ENCODE measurements at places on chromosomes 6 and 20.

GRCh38 chr20:50014570-50015562 lies 32.1 kb downstream of the SNAI1 start:
- DNase-seq: no peak

- DNase-seq: no peak
Measured at GRCh38 chr20:42492290-42492689, 697.4 kb downstream of the PTPRT start.

DNA sequence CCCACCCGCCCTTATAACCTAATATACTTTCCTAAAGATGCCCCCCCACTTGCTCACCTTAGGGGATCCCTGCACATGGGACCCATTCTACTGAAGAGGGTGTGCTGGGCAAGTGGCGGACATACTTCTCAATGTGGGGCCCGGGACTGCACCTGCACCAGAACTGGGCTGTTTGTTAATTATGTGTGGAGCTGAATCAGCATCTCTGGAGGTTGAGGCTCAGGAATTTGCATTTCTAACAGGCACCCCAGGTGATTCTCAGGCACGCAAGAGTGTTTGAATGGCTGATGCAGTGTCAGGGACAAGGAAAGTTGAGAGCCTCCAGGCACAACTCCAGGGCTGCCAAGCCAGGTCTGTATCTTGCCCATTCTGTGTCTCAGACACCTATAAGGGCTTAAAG lies 8.9 kb upstream of the PTPRT start:
- DNase-seq: no peak

GRCh38 chr6:44733126-44733525 lies 345.6 kb downstream of the CDC5L start:
- DNase-seq: no peak

DNA sequence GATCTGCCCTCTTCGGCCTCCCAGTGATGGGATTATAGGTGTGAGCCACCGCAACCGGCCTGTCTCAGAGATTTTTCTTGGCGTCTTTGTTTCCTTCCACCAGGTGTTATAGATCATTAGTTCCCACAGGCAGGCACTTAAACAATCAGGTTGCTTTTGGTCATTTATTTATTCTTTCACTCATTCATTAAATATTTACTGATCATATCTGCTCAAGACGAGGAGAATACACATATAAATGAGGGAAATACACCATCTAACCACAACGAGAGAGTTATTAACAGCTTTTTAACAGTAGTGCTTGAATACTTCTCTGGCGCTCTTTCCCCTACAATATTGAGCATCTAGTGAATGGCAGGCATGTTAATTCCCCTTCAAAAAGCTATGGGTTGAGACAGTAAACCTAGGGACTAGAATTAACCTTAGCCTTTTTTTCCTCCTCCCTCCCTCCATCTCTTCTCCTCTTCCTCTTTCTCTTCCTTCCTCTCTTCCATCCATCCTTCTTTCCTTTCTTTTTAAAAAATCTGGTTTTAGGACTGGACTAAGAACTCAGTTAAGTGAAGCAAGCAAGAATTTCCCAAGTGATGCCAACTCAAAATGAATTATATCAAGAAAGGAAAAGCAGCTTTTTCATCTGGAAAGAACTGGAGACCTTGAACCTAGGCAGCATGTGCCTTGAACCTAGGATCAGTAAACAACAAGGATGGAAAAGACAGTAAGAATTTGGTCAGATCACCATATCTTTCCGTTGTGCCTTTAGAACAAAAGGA lies 41.1 kb upstream of the RFPL4B start:
- DNase-seq: no peak

DNA sequence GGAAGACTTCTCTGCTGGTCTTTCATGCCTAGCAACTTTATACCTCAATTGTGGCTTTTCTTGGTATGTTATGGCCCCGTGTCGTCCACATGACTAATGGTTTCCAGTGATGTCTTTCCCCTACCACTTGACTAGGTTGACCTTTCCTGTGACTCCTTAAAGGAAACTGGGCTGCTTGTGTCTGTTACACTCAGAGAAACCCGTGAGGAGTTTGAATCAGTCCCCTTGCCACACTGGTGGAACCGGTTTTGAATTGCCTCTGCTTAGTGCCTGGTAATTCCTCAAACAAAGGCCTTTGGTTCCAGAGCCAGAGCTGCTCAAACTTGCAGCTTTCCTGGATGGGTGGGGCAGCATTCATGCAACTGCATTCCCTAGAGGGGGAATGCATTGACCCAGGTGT lies 21.9 kb downstream of the ECT2L start:
- peak; percentile 99 for DNase-seq

DNA sequence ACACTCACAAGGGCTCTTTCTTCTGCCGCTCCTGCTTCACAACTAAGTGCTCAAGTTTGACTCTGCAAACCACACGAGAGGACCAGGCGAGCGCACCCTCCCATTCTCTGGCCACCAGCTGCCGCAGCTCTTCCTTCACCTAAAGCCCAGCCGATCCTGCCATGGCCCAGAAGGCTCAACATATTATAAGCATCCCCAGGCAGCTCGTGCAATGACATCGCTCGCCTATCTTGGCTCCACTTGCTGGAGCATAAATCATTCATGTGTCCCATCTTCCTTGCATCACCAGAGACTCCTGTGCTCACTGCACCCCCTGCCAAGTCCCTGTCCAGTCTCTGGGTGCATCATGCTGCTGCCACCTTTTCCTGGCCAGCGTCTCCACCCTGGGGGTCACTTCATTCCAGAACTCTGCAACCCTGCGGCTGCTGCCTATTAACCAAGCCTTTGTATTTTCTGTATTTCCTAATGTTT lies 59.0 kb downstream of the PSMG4 start:
- no peak for DNase-seq

DNA sequence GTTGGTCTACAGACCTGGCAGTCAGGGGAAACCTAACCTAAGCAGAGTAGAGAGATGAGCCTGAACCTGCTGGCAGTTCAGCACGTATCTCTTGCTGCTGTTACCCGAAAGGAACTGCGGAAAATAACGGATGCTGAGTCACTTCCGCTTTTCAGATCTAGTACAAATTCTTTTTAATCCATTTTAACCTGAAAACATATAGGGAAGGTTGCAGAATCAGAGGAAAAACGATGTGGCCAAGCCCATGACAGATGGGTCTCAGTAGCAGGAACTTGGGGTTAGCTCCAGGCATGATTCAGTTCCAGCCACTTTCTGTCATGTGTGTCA lies 351.9 kb upstream of the PRND start:
- no peak for DNase-seq

- DNase-seq: no peak
Measured at GRCh38 chr20:2446845-2447244, 23.7 kb downstream of the SNRPB start.

DNA sequence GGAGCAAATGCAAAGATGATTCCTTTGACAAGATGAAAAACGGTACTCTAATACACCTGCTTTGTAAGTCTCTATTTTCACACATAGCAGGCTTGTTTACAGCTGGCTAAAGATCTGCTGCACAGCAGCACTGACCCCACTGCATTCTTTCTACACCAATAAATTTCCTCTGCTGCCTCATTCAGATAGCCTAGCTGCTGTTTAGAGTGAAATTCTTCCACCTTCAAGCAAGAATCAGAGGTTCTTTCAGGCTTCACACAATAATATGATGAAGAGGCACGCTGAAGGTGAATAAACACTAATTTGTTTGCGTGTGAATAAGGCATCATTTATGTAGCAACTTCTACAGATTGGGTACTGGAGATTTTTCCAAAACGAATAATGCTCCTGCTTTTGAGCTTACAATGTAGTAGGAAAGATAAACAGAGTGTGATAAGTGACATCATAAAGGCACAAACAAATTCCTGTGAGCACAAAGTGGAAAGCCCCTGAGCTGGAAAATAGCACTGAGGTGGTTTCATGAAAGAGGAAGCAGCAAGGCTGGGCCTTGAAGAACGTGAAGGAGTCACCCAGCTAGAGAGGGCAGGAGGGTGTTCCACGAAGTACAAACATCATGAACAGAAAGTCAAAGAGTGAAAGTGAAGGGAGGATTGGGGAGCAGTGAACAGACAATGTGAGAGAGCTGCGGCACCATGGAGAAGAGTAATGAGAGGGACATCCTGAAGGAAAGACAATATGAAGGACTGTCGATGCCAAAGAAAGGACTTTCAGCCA lies 543.4 kb downstream of the CD83 start:
- DNase-seq: peak; percentile 60

GRCh38 chr20:5395932-5396727 lies 79.4 kb upstream of the PROKR2 start:
- no peak for DNase-seq

GRCh38 chr6:137122612-137123011 lies 50.8 kb downstream of the IL22RA2 start:
- DNase-seq: no peak

DNA sequence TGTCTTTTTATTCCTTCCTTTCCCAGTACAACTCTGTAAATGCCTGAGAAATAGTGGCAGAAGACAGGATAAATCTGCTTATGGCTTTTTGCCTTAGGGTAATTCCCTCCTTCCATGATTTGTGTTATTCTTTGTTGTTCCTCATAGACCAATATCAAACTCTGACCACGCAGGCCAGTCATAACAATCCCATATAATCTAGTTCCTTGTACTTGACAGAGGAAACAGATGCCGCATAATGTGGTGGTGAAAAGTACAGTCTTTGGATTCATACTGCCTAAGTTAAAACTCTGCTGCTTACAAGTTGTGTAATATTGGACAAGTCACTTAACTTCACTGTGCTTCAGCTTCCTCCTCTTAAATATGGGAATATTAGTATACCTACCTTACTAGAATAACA lies 8.2 kb upstream of the BAG2 start:
- no peak for DNase-seq

- DNase-seq: peak; percentile 67
Measured at GRCh38 chr6:71406865-71407860, 118.6 kb downstream of the OGFRL1 start.

DNA sequence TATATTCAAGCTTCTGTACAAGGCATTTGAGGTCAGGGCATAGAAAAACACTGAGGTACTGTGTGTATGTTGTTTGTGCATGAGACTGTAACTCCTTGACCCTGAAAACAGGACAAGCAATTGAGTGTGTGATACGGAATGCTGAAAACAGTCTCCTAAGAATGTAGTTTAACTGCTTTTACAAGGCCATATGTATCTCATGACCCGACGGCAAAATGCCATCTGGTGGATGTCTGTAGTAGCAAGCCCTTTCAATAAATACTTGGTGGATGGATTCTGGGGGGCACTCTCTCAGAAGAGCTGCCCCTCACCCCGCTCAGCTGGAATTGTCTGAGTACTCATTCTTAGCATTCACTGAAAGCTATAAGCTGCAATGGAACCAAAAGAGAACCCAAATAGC lies 69.3 kb upstream of the EYS start:
- peak; percentile 74 for DNase-seq

GRCh38 chr6:93785694-93786030 lies 366.3 kb upstream of the EPHA7 start:
- DNase-seq: no peak

DNA sequence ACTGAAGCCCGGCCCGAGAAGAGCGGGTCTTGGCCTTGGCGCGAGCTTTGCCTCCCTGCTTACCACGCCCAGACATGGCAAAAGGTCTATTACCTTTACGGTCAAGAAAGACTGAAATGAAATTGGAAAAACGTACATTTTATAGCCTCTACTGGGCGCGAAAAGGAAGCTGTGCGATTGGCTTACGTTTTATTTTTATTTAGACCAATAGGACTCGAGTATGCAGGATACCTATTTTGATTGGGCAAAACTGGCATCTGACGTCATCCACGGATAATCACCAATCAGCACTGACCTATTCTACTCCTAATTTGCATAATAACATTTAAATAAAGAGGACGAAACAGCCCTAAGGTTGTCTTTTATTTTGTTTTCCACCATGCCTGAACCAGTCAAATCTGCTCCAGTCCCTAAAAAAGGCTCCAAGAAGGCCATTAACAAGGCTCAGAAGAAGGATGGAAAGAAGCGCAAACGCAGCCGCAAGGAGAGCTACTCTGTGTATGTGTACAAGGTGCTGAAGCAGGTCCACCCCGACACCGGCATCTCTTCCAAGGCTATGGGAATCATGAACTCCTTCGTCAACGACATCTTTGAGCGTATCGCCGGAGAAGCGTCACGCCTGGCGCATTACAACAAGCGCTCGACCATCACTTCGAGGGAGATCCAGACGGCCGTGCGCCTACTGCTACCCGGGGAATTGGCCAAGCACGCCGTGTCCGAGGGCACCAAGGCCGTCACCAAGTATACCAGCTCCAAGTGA lies 97.4 kb downstream of the OR2B2 start:
- peak; percentile 90 for DNase-seq

DNA sequence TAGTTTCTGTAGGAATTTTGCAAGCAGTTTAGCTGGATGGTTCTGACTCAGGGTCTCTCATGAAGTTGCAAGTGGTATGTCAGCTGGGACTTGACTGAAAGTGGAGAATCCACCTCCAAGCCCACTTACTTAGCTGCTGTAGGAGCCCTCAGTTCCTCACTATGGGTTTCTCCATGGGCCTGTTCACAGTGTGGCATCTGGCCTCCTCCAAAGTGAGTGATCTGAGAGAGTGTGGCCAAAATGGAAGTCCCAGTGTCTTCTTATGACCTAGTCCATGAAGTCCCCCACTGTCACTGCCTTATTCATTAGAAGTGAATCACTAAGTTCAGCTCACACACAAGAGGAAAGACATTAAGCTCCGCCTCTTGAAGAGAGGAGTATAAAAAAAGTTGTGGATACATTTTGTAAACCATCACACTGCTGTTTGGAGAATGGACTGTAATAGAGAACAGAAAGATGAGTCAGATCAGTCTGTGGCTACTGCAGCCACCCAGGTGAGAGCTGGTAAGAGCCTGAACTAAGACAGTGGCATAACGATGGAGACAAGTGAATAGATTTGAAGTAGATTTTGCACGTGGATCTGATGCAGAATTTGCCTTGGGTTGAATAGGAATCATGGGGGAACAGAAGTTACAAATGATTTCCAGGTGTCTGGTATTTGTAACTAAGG lies 4.9 kb upstream of the NELFCD start:
- DNase-seq: peak; percentile 6

Data from islet precursor cell (in vitro differentiated cells).